ENCODE measurements at places on chromosomes 7 and 10. TPM values are rescaled to one million over a fixed set of nuclear protein-coding genes. Genes with fewer than 3 reads are reported as not detected.

PAPOLB gene
- under 0.01 TPM for total RNA-seq

TRIM50 gene
- total RNA-seq = not detected

FKBP6 gene
- total RNA-seq = not detected

FGFR2 gene
- total RNA-seq = 13.8 TPM

- peak; percentile 90 for DNase-seq
These were observed 993 bp downstream of the ZC3HAV1 start for GRCh38 chr7:139108266-139109187.

DNA sequence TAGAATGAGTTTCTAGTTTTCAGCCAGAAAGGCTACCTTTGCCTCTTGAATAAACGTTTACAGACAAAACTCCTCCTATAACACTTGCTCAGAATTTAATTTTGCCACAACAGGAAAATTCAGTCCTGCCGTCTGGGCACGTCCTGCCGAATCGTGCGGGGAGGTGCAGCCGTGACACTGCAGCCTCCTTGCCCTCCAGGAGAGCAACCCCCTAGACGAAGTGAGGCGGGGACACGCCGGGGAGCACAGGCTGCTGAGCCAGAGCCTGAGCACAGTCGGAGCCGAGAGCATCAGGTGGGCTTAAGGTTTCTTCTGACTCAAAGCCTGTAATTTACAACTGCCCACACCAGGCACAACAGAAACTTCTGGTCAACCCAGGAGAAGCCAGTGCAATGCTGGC is 102.3 kb downstream of the DYNC2I1 start:
- no peak for DNase-seq

- DNase-seq = no peak
These were observed 34.5 kb downstream of the DNMBP start for GRCh38 chr10:99975106-99975829.

- DNase-seq = no peak
These were observed 11.9 kb downstream of the PSTK start for GRCh38 chr10:122992031-122992585.

GRCh38 chr10:120172356-120172755 is 279.8 kb downstream of the SEC23IP start:
- no peak for DNase-seq

- DNase-seq = no peak
These were observed 43.9 kb downstream of the HBP1 start for GRCh38 chr7:107212725-107213124.

DNA sequence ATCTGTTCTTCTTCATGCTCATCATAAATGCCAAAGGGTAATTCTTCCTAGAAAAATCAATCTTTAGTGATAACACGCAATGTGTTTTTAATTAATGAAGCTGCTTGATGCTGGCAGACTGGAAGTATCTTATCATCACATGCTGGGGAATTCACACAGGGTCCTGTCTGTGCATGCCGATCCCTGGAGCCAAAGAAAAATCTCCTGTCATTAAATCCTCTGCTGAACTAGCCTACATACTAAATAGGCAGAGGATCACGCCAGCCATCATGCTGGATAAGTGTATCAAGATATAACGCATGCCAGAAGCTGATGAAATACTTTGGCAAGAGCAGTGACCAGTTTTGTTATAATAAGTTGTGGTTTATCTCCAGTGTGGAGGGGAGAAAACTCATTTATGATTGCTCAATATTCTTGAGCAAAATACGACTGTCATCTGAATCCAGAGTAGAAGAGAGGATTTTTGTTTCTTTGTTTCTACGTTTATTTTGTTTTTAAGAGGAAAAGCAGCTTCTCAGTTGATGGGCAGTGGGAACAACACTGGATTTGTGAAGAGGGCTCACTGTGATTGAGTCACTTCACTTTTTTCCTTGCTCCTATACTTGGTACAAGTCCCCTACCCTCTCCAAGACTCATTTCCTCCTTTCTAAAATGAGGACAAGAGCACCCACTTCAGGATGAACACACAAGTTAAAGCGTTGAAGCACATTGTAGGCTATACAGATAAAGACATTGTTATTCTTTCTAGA is 649.1 kb downstream of the TNS3 start:
- peak; percentile 91 for DNase-seq

DNA sequence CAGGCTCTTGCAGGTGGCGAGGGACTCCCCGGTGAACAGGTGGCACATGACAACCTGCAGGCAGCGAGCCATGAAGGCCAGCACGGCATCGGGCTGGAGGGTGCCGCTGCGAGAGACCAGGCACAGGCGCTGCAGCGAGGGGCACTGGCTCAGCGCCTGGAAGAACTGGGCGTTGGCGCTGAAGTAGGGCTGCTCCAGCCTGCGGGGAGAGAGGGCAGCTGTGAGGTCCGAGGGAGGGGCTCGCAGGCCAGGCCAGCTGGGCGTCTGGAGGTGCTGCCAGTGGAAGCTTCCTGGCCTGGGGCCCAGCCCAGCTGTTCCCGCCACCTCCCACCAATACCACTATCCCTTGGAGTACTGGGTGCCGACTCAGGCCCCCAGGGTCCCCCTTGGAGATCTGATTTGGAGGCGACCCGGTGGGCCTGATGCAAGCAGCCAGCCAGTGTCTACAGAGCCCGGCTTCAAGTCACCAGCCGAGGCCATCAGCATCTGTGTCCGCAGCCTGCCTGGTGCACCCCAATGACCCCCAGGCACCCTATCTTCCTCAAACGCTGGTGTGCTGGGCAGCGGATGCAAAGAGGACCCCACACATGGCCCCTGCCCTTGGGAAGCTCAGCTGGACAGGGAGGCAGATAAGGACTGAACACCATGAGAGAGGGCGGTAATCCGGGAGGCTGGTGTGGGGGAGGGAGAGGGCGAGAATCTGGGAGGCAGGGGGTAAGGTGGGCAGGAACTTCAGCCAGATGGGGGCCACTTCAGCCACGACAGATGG is 67.8 kb upstream of the TNRC18 start:
- DNase-seq = peak; percentile 54

DNA sequence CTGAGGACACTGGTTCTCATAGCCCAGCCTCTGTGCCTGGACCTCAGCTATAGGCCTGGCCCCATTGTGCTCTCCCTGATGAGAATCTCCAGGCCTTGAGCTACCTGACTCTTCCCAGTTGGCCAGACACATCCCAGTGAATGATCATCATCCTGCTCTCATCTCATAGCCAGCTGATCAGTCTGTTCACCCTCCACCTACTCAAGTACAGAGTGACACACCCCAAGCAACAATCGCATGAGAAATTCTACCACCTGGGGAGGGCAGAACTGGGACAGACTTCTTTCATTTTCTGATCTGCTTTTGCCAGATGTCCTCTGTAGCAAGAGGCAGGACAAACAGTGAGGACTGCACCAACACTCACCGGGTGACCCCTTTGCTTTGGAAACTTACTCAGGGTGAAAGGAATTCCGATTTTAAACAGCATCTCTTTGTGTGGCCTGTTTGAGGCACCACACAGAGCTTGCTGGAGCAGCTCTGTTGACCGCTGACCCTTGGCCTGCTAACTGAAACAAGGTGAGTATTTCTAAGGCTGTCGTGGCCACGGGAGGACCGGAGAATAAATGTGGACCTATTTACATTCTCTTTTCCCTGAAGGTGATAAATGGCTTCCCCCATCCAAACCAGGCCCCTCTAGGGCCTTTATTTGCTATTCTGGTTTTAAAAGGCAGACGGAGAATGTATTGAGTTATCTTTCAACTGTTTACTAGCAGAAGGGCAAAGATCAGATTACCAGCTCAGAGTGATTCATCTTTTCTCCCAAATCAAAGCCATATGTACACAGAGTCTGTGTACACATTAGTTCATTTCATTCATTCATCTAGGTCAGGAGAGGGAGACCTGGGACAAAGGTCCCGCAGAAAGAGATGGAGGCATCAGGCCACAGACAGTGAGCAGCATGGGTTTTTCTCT is 181.4 kb upstream of the TNS3 start:
- peak; percentile 75 for DNase-seq

GRCh38 chr7:70698219-70698832 is 433.6 kb upstream of the GALNT17 start:
- DNase-seq = peak; percentile 96

GRCh38 chr7:53070883-53071282 is 35.5 kb downstream of the POM121L12 start:
- no peak for DNase-seq

DNA sequence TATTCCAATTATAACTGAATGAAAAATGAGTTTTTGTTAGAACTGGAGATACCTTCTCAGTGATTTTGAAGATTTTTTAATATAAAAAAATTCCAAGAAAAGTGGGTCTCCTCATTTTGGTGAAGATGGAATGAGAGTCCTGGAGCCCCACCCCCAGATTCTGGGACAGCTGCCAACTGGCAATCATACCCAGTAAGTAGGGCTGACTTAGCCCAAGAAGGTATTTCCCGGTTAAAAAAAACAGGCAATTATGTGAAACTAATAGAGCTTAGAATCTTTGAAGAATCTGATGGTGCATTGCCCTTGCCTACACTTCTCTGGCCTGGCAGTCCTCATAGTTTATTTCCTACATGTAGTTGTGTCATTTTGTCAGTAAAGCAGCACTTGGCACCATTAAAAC is 52.8 kb upstream of the VWDE start:
- no peak for DNase-seq

DNA sequence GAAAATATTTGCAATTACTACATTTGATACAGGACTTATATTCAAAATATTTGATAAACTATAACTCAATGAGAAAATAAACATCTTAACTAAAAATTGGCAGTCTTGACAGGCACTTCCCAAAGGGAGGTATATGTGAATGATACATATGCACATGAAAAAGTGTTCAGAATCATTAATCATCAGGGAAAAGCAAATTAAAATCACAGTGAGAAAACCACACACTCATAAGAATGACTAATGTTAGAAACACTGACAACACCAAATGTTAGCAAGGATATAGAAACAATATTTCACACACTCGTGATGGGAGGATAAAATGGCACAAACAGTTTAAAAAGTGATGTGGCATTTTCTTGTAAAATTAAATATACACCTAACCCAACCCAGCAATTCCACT is 4.1 kb upstream of the VPS26A start:
- no peak for DNase-seq

- no peak for DNase-seq
These were observed 538.5 kb downstream of the HTR7 start for GRCh38 chr10:90319188-90319914.

DNA sequence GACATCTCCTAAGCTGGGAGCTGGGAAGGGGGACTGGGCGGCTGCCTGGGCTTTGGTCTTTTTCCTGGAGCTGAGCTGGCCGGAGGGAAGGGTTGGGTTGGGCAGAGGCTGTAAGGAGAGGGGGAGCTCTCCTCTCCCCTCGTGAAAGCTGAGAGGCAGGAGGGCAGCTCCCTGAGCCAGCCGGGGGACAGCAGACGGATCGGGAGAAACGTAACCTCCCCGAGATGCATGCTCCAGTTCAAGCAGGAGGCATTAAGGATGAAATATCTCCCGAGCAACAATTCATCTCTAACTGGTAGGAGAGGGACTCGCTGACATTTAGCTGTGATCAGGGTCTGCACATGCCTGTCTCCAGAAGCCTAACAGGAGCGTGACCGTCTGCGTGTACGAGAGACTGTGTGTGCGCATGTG is 19.9 kb upstream of the LBX1 start:
- peak; percentile 11 for DNase-seq

DNA sequence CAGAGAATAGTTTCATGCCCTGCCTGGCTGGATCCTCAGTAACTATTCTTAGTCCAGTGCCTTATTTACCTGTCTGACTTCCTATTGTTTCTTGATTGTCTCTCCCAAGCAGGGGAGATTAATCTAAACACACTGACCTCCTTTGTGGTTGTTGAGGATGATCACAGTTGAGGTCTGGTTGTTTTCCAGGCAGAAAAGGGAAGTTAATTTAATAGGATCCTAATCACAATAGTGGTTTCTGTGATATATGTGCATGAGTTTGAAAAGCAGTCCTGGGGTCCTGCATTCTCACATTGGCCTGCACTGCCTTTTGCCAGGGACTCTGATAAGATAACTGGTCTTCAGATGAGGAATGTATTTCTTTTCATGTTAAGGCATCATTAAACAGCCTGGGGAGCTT is 130.1 kb downstream of the SND1 start:
- DNase-seq = no peak

DNA sequence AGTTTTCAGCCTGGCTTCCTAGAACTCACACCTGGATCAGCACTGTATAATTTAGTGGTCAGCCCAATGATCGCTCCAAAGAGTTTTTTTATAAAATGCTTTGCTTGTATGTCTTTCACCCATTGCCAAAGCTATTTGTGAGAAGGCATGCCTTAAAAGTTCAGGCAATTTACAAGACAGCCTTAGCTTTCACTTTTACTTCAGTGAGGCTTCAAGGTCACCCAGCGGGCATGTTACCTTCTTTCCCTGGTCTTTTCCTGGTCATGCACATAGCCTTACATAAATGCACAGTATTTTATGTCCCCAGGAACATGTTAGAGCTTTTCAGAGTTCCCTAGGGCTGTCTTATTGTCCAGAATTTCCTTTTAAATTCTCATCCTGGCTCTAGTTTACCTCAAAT is 179.9 kb upstream of the TMEM72 start:
- no peak for DNase-seq

All from osteoblast (primary cell).